CD4-positive, alpha-beta T cell treated with Interleukin-10 for 1 hour (primary cell): ENCODE measurements at places on chromosomes 11 and 22.
A peak's percentile ranks its signal among the peaks of the same experiment; 100 is the strongest.

DNA sequence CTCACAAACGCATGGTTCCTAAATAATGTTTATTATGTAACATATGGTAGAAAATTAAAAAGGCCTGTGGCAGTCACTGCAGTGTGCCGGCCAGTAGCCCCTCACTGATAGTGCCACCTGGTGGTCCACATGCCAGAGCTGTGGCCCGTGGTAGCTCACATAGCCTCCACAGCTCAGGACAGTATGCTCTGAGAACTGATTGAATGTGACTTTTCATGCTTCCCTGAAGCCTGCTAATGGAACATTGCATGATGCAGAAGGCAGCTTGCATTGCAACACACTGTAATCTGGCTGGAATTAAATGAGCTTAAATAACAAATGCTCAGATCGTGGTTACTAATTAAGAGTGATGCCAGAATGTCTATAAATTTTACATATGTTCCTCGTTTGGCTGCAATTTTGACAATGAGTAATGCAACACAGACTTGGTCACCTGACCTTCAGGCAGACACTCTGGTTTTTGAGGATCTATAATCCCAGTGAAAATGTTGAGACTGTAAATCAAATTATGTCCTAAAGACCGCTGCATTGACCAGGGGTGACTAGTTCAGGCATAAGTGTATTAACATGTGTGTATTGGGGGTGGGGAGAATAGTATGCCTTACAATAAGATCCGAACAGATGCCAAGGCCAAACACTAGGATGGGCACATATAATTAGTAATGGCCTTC is 566.4 kb downstream of the METTL15 start:
- DNase-seq, result no peak

DNA sequence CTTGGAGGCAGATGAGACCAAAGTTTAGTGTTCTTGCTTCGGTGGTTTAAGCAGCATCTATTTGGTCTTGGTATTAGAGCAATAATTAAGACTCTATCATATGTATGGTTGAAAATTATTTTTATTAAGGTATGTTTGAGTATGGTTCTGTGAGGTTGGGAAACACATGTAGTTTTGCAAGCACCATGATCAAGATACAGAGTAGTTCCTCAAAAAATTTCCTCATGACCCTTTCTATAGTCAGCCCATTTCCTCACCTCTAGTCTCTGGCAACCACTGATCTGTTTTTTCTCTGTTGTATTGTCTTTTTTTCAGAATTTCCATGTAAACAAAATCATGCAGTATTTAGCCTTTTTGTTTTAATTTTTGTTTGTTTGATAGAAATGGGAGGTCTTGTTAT is 18.4 kb downstream of the MTMR3 start:
- DNase-seq, result no peak

DNA sequence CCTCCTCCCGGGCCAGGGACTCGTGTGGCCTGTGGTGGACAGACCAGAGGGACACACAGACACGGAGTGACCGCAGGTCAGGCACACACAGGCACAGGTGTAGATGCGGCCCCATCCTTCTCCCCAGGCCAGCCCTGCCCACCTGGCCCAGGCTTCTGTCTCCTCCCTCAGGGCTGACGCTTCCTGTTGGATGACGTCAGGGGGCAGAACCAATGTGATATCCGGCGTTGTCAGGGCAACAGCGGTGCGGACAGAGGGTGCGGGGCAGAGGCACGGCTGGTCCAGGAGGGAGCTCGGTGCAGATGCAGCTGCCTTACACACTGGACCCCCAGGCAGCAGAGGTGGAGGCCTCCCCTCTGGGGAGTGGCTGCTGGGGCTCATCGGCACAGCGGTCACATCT is 2.9 kb upstream of the TUBGCP6 start:
- peak; percentile 83 for DNase-seq

DNA sequence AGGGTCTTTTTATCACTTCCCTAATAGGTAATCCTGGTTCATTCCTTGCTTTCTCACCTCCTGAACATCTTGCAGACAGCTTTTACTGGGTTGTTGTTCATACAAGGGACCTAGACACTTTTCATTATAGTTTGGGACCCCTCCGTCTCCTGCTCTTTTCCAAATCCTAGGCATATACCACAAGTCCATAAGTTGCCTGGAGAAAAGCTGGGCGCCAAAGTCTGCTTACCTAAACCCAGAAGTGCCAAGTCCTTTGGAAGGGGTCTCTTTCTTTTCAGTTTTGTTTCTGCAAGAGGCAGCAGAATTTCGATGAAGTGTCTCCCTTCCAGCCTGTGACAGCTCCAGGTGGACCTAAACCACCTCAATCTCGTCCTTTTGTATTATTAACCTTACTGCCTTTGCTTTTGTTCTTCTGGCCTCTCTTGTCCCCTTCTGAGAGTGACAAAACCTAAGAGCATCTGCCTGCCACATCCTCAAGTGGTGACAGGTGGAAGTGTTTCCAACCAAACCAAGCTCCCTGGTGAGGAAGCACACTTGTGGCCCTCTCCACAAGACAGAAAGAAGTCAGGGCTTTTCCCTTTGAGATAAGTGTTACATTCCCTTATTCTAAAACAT is 19.5 kb upstream of the P2RY6 start:
- no peak for DNase-seq

- no peak for DNase-seq
Observed at GRCh38 chr11:23226331-23227077, 366.2 kb upstream of the CCDC179 start.

DNA sequence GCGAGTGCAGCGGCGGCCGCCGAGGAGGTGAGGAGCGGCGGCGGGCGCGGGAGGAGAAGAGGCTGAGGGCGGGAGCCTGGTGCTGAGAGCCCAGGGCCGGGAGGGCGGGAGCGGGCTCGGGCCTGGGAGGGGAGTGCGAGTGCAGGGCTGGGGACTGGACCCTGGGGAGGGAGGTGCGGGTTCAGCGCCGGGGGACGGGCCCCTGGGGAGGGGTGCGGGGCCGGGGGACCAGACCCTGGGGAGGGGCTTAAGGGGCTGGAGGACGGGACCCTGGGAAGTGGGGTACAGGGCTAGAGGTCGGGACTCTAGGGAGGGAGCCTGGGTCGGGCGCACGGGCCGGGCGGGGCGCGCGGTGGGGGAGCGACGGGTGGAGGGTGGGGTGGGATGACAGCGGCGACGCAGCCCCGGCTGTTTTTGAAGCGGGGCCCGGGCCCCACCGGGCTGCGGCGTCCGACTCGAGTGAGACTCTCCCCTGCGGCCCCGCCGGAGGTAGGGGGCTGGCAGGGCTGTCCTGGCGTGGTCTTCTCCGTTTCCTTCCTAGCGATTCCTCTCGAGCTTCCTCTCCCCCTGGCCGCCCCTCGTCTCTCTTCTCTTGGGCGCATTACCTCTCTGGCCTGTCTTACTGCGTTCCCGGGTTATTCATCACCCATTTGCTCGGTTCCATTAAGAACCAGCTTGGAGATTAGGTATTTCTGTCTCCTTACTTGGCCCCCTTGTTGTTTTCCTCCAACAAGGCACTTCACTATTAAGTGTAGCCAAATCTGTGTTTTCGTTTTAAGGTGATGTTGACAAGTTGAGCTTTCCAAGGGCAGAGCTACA is 754 bp downstream of the NUP50 start:
- peak; percentile 39 for DNase-seq

GRCh38 chr11:117606211-117606610 is 190.8 kb downstream of the DSCAML1 start:
- DNase-seq, result no peak

DNA sequence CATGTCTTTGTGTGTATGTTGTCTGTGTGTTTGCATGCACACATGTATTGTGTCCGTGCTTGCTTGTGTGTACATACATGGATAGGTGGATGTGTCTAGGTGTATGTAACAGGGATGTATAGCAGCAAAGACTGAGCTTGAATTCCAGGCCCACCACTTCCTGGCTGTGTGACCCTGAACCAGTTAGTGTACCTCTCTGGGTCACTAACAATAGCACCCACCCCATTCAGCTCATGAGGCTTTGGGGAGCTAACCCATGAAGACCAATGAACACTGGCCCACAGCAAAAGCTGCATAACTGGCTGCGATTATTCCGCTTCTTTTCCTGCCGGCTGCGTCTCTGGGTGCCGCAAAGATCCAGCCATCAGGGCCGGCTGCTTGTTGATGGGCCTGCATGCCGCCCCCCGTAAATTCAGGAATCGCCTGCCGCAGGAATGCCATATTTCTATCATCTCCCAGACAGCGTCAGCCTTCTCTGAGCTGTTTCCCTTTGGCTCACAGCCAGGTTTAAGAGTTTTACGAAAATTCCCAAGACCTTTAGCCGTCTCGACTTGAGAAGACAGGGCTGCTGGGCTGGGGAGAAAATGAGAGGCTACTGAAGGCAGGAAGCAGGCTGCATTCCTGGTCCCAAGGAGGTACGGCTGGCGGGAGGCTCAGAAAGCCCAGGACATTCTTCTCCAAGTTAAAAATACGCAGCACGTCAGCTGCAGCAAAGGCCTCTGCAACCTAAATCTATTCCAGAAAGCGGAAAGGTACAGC is 224.6 kb downstream of the MN1 start:
- no peak for DNase-seq

DNA sequence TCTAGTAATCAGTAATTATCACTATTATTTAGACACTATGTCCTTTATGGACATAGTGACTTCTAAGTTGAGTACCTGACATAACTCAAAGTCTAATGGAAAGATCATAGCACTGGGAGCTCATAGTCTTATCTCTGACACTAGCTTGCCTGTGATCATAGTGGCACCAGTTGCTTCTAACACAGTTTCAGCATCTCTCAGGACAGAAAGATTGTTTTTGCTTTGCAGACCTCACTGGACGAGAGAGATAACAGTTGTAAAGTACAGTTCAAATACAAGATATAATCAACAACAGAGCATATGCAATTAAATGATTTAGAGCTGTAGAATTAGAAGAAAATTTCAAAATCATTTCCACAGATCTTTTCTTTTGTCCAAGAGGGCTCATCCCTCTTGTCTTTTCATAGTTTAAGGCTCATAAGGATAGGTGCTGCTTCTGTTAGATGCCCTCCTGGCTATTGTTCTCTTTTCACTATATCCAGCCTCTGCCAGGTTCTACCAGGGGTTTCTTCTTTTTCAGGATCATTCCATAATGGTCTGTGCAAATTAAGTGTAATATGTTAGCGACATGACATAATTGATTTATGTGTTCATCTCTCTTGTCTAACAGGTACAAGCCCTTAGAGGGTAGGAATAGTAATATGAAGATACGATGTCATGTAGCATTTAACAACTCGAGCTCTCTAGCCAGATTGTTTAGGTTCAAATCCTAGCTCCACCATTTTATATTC is 1175.4 kb upstream of the TENM4 start:
- DNase-seq, result no peak

DNA sequence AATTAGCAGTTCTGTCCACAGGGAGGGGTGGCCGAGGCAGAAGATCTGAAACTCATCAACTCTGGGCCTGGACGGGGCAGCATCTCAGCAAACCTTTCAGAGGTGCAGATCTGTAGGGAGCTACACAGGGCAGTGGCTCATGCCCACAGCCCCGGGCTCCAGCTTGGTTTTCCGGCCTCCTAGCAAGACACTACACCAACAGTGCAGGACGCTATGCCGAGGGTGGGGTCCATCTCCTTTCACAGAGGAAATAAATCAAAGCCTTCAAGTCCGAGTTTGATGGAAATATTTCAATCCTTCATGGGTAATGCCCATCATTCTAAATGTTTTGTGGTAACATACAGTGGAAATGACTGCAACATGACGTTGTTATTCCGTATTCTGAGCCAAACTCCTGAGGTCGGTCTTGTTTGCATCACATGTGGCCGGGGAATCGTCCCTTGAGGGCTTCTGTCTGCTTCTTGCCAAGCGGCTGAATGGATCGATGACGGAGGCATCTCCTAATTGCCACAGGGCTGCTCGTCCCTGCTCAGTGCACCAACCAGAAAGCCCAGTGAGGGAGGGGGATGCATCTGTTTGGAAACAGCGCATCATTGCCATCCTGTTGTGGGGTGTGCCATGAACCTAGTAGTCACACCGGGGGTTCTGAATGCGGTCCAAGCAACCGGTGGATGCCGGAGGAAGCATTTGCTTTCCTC is 30.0 kb downstream of the LINC01488 start:
- DNase-seq, result no peak

DNA sequence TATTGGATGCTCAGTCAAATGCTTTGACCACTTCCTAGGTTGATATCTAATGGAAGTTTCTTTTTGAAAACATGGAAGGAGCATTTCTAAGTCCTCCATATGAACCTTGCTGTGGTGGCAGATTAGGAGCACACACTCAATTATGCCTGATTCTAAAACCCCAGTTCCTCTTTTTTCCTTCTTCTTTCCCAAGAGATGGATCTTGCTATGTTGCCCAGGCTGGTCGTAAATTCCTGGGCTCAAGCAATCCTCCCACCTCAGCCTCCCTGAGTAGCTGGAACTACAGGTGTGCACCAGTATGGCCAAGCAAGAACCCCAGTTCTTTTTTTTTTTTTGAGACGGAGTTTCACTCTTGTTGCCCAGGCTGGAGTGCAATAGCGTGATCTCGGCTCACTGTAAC is 3.0 kb downstream of the LYVE1 start:
- no peak for DNase-seq

DNA sequence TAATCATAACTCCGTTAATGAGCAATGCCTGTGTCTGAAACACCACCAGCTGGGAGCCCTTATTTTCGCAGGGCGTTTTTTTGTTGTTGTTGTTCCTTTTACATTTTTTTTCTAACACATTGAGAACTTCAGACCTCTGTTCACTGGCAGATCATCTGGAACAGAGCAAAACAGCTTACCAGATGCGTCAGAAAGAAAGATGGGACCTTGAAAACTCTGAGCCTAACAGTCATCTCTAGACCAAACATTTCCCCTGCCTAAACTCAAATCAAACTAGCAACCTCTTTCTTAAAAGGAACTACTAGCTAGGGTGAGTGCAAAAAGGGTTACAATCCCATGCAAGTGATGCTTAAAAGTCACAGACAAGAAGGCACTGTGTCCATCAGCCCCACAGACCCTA is 93.2 kb downstream of the PLEKHA7 start:
- DNase-seq, result no peak

- DNase-seq, result peak; percentile 50
Observed at GRCh38 chr22:20551805-20552442, 44.5 kb downstream of the MED15 start.

DNA sequence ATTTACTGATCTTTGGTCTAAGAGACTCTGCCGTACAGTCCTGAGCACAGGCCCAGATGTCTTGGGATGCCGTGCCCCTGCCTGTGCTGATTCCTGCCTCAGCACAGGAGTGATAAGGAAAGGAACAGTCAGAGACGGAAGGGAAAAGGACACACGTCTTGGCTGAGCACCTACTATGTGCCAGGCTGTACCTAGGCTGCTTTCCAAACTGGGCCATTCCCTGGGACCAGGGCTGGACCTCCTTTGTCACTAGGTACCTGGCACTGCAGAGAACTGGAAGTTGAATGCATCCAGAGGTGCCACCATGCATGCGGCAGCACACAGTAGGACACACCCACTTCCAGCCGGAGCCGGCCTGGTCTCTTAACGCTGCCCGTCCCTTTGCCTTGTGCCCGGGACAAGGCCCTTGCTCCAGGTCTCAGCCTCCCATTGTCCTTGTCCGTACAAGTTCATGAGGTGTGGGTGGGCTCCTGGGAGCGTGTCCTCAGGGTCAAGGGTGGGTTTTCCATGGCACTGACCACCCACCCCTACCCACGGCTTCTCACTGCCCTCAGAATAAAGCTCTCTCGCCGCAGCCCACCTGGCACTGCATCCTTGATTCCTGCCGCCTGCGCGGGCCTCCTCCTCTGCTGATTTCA is 1.1 kb upstream of the SSTR3 start:
- no peak for DNase-seq
